ENCODE measurements at places on chromosomes 7 and 10.

GRCh38 chr10:36313142-36313541, 671.0 kb upstream of the FZD8 start:
- DNase-seq = no peak

DNA sequence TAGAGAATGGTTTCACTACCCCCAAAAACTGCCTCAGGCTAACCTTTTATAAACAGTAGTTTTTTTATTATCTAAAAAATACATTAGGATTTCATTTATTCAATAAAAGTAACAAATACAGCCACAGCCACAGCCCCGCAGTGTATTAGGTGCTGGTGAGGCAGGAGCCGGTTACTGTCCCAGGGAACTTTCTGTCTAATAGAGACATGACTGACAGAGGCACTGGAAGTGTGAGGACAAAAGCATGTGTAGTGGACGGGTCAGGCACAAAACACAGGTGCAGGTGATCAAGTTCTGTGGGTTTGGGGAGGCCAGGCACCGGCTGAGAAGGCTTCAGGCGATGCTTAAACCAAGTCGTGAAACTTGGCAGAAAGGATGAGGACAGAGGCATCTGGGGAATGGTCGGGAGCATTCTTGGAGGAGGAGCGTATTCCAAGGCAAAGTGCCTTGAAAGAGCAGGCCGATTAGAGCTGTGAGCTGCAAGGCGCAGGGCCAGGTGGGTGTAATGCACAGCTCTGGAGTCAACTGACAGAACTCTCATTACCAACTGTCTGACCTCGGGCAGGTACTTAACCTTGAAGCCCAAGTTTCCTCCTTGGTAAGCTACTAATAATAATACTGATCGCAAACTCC, 138.2 kb downstream of the USP6NL start:
- DNase-seq = no peak

DNA sequence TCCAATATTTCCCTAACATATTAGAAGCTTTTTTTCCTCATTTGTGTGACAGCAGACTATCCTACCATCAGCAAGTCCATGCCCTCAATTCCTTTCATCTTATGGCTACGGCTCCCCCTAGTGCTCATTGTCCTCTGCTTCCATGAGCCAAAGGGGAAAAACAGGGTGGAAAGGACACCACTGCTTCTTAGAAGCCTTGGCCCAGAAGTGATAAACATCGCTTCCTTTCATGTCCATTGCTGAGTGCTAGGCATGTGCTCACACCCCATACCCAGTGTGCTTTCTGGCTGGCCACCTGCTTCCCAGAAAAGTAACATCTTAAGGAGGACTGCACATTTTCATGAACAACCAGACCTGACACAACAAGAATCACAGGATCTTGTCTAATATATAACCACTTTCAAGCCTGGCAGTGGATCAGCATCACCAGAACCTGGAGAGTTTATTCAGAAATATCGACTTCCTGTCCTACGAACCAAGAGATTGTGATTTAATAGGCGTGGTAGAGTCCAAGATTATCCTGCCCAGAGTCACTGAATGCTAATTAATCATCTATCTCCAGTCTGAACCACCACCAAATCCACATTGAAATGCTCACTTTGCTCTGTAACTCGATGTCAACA, 650.5 kb upstream of the SORCS1 start:
- DNase-seq = peak; percentile 35

- DNase-seq = no peak
These were observed 1.4 kb downstream of the KIN start for GRCh38 chr10:7786430-7786829.

DNA sequence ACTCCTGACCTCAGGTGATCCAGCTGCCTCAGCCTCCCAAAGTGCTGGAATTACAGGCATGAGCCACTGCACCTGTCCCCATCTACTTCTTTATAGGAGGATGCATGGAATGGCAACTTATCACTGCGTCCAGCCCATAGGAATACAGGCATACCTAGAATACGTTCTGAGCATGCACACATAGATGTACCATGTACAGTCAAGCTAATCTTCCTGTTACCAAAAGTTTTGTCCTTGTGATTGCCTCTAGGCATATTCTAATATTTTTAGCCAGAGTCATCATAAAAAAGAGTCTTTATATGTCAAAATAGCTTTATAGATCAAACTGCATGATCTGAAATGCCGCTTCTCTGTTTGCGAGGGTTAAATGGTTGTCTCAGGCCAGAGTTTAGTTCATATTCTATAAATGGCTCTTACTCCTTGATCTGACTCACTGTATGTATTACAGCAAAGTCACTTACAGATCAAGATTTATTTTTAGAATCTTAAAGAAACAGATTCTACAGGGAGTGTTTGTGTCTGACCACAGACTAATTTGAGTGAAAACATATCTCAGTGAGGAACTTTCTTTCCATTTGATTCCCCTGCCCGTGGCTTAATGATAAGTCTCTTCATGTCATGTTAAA, 210.9 kb downstream of the CREB5 start:
- DNase-seq = no peak

- DNase-seq = no peak
These were observed 41.3 kb upstream of the PPP2R2D start for GRCh38 chr10:131859341-131860020.

GRCh38 chr7:5755704-5756504, 25.6 kb downstream of the RNF216 start:
- no peak for DNase-seq

- DNase-seq = peak; percentile 64
These were observed 32.4 kb downstream of the CTNNA3 start for GRCh38 chr10:67663449-67664087.

GRCh38 chr10:74558403-74558802, 268.0 kb upstream of the KAT6B start:
- DNase-seq = no peak

GRCh38 chr10:50400694-50401093, 149.4 kb upstream of the ASAH2 start:
- no peak for DNase-seq

DNA sequence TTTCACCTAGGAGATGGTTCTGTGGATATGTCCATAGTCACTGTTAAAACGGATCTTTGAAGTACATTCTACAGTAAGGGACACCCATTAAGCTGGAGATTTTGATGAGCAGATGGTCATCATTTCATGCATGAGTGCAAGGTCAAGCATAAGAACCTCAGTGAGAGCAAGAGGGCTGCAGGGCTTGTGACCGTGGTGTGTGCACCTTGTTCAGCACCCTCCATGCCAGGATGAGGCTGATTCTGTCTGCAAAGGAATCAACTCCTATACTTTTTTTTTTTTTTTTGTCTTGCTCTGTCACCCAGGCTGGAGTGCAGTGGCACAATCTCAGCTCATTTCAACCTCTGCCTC, 17.6 kb downstream of the PDSS1 start:
- no peak for DNase-seq

- no peak for DNase-seq
These were observed 2.9 kb downstream of the NPM3 start for GRCh38 chr10:101780187-101780817.

DNA sequence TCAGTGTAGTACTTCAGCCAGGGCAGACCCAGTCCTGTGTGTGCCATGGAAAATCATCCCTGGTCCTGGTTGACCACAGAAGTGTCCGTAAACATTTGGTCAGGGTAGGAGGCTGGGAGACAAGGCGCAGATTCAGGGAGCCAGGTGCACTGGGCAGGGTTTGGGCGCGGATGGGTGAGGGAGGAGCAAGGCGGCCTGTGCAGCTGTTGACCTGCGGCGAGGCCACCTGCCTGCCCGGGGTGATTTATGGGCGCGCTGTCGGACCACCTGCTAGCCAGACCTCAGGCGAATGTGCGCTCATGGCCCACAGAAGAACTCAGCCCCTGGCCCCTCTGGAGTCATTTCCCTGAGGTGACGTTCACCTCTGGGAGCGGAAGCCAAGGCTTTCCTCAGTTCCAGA, 6.6 kb downstream of the SFRP5 start:
- no peak for DNase-seq

- peak; percentile 52 for DNase-seq
These were observed 17.9 kb upstream of the PPA1 start for GRCh38 chr10:70250961-70251680.

- no peak for DNase-seq
These were observed 6.0 kb upstream of the ZRANB1 start for GRCh38 chr10:124935946-124936345.

GRCh38 chr10:30637881-30638467, 8.4 kb upstream of the LYZL2 start:
- DNase-seq = no peak
